ENCODE measurements at places on chromosomes 1 and 21. TPM values are rescaled to one million over a fixed set of nuclear protein-coding genes. Genes with fewer than 3 reads are reported as not detected.

DNA sequence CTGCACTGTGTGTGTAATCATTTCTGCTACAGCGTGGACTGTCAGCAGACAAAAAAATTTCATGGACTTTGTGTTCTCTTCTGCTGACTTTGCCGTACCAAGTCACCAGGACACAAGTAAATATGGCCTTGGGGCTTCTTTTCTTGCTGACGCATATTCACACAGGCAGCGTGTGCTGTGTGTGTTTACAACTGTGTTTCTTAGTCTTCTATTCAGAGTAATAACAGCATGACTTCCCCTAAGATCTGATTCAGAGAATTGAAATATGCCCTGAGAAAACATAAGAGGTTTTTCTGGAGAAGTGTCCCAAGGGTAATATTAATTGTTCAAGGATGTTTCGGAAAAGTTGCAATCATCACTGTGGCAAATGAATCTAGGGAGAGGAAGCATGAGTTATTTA lies 47.1 kb upstream of the DYNLT5 start:
- no peak for DNase-seq

GRCh38 chr1:6761196-6761737 lies 24.0 kb upstream of the CAMTA1 start:
- DNase-seq, result no peak

GRCh38 chr21:14844001-14844400 lies 220.8 kb downstream of the NRIP1 start:
- no peak for DNase-seq

DNA sequence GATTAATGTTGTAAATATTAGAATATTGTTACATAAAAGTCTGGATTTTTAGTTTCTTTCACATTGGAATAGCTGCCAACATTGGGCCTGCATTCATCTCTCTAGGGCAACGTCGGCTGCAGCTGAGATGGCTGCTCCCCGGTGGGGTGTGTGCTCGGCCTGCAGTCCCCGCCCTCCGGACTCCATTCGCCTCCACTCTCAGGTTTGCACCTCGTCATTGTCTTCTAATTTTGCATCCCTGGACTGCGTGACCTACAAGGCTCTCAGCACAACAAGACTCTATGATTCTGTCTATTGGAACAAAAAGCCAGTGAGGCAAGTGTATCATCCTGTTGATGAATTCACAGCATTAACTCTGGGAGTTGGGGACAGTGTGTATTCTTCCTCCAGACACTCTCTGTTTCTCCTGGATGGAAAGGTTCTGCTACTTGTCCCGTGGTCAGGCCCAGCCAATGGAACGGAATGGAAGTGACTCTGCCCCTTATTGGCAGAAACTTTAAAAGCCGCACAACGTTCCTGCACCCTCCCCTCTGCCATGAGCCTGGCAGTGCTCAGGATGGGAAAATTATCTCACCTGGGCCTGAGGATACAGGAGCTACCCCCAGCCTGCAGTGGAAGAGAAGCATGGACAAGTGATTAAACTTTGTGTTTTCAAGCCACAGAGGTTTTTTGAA lies 105.0 kb upstream of the SAMD11 start:
- DNase-seq, result no peak

- DNase-seq, result no peak
Measured at GRCh38 chr1:55034476-55035133, 4.7 kb upstream of the PCSK9 start.

DNA sequence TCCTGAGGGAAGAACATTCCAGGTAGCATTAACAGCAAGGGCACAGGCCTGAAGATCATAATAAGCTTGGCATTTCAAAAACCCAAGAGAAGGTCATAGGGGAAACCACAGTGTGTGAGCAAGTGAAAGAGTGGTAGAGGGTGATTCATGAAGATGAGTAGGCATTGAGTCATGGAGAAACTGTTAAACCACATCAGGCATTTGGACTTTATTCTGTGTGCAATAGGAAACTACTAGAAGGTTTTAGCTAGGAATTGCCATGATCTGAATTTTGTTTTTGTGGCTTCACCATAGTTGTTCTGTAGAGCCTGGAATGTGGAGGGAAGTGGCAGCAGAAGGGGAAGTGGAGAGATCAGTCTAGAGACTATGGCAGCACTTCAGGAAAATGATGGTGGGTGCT lies 359.0 kb upstream of the PTBP2 start:
- DNase-seq, result peak; percentile 88

ARTN gene
- total RNA-seq, result not detected

BOLA1 gene
- total RNA-seq, result 33.7 TPM

HES5 gene
- total RNA-seq, result not detected

AADACL3 gene
- not detected for total RNA-seq

Measured in Caki2 (cell line).